CD4-positive, alpha-beta T cell (primary cell): ENCODE measurements at places on chromosomes 1 and 21.
A peak's percentile ranks its signal among the peaks of the same experiment; 100 is the strongest.

DNA sequence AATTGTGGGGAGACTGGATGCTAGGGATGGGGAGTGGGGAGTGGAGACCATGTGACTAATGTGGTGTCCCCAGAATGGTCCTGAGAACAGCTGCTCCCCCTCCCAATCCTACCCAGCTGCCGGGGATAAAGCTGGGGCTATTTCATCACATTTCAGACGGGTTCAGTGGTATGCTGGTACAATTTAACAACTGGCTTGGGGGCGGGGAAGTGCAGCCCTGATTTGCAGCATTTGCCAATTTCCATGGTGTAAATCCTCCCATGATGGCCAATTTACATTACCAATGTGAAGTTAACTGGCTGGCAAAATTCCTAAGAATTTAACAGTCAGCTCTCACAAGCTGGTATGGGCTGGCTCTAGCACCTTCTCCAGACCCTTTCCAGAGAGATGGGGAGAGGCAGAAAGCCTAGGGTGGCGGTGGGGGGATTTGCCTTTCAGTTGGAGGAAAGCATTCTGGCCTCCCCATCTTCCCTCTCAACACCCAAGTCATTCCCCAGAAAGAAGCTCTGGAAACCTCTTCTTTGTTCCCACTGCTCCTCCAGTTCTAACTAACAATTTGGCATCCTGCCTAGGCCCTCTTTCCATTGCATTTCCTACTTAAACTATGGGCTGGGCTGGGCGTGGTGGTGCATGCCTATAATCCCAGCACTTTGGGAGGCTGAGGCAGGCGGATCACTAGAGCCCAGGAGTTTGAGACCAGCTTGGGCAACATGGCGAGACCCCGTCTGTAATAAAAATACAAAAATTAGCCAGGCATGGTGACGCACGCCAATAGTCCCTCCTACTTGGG is 11.3 kb upstream of the ADGRB2 start:
- DNase-seq = no peak

GRCh38 chr1:38283696-38284470 is 237.3 kb upstream of the POU3F1 start:
- no peak for DNase-seq

DNA sequence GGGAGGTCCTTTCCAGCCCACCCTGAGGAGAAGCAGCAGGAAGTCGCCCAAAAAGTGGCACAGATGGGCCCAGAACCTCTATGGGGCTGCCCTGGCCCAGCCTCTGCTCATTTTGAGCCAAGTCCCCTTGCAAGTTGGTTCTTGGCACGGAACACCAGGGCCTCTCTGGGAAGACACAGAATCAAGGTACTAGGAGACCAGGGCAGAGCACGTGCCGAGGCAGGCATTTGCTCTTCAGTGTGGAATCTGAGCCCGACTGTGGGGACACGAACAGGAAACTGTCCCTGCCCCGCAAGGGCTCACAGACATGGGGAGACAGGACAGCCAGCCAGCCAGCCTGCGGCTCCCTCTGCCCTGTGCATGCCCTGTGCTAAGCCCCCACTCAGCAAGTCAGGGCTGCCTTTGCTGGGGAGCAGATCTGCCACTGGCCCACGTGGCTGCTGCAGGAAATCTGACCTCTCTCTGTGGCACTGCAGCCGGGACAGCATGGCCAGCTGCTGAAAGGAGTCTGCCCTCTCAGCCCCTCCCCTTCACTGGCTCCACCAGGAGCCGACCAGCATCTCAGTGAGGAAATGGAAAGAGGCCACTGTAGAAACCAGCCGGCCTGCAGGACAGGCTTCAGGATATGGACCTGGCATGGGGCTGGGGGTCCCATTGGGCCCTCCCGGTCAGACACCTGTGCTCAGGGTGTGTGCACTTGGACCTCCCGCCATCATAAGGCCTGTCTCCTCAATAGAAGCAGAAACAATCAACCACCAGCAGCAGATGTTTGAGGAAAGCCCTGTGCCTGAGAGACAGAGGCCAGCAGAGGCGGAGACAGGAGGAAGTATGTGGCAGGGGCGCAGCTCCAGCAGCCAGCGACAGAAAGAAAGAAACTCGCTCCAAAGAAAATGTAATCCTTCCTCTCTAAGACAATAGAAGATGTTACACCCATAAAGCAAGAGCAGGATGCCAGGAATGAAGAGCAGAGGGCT is 3.7 kb downstream of the ARHGEF16 start:
- no peak for DNase-seq

- no peak for DNase-seq
Measured at GRCh38 chr21:37618081-37618480, 251.5 kb downstream of the DYRK1A start.

GRCh38 chr1:208137193-208137592 is 107.0 kb downstream of the PLXNA2 start:
- no peak for DNase-seq

- DNase-seq = no peak
Measured at GRCh38 chr1:184588701-184589100, 166.0 kb downstream of the EDEM3 start.

DNA sequence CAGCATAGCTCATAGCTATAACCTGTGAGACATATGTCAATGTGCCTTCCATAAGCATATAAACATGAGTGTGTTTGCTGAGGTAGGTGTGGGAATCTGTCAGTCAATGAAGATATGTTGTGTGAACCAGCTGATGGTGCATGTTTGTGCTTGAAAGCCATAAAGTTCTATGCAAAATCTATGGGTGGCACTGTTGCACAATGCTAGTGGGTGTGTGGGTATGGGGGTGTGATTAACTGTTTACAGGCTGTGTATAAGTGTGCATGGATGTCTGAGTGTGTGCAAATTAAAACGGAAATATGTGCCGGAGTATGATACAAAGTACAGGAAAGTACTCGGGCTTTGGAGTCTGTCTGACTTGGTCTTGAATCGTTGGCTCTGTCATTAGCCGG is 1.0 kb upstream of the ATP2B4 start:
- DNase-seq = peak; percentile 91

GRCh38 chr1:39001516-39002421 is 10.7 kb downstream of the AKIRIN1 start:
- no peak for DNase-seq

- no peak for DNase-seq
Measured at GRCh38 chr1:29852248-29852647, 615.9 kb downstream of the PTPRU start.

GRCh38 chr1:154969860-154970452 is 591 bp downstream of the SHC1 start:
- no peak for DNase-seq

DNA sequence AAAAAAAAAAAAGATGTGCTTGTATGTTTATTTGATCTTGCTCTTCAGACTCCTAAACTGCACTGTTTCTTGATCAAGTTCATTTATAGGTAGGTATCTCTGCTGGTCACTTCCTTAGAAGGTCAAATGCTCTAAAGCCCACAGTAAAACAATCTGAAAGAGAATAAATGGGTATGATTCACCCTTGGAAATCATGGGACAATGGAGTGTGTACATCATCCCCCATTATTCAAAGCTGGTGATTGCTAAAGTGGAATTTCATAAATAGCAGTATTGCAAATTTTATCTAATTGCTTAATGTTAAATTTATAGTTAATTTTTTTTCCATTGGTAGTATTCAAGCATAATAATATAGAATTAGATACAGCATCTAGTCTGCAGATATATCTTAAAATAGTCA is 53.4 kb downstream of the MIER1 start:
- DNase-seq = no peak

GRCh38 chr1:57770772-57771171 is 346.9 kb upstream of the DAB1 start:
- DNase-seq = no peak

- no peak for DNase-seq
Measured at GRCh38 chr1:38308780-38309179, 262.2 kb upstream of the POU3F1 start.

- DNase-seq = peak; percentile 49
Measured at GRCh38 chr1:234980645-234981396, 147.8 kb downstream of the TOMM20 start.

DNA sequence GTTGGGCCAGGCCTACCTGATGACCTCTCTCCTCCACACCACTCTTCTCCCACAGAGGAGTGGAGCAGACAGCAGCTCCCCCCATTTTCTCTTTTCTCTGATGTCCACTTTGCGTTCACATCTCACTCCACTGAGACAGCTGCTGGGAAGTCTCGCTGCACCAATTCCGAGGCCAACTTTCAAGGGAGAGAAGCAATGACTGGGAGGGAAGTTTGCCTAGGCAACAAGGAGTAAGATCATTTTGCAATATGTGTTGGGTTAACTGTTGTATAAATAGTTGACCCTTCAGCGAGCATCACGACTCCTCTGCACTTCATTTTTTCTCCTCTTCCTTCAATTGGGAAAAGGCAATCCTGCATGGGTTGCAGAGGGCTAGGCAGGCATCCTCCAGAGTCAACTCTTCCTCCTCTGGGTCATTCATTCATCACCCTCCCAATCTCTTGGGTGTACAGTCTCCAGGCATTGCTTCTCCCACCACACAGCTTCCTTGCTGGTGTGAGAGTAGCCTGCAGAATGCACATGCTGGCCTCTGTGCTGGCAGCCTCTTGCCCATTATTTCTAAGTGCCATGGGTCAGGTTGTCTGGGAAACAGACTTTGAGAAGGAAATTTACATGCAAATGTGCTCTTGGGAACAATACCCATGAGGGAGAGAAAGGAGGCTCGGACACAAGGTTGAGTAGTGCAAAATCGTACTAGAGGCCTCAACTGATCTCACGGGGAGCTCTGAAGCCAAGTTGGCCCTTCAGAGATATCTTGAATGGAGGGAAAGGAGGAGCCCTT is 75.8 kb upstream of the BCAR3 start:
- DNase-seq = no peak

DNA sequence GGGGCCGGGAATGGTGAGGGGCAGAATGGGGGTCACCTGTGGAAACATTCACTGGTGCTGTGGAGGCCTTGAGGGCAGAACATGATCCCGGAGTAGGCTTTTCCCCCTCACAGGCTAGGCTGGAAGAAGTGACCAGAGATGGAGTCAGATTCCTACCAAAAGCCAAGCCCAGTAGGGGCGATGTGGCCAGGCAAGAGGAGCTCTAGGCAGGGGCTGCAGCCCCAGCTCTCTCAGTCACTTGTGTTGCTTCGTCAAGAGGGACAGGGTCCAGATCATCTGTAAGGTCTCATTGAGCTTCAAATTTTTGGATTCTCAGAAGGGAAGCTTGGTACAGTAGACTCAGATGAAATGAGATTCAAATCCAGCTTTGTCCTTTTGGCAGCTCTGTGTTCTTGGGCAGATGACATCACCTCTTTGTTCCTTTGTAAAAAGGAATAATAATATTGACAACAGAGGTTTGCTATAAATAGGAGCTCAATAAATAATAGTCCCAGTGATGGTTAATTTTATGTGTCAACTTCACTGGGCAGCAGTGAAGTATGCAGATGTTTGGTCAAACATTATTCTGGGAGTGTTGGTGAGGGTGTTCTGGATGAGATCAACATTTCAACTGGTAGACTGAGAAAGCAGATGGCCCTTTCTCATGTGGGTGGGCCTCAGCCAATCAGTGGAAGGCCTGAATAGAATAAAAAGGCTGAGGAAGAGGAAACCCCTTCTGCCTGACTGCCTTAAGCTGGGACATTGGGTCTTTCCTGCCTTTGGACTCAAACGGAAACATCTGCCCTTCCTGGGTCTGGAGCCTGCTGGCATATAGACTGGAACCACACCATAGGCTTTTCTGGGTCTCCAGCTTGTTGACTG is 324.7 kb upstream of the USP24 start:
- no peak for DNase-seq

GRCh38 chr1:89089962-89090361 is 25.0 kb upstream of the GBP1 start:
- DNase-seq = no peak

DNA sequence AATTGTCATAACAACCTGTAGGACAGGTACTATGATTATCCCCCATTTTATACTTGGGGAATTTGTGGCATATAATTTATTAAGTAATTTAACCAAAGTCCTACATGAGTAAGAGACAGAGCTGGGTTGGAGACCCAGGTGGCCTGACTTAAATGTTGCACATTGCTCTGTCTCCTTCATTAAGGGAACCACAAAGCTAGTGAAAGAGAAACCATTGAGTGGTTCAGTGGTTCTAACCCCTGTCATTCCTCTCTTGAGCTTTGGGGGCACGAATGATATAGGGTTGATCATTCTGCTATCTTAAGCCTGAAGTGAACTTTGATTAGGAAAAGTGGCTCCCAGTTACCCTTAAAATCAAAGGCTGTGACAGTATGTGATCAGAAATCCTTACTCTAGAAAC is 5.3 kb upstream of the MAP3K7CL start:
- no peak for DNase-seq

DNA sequence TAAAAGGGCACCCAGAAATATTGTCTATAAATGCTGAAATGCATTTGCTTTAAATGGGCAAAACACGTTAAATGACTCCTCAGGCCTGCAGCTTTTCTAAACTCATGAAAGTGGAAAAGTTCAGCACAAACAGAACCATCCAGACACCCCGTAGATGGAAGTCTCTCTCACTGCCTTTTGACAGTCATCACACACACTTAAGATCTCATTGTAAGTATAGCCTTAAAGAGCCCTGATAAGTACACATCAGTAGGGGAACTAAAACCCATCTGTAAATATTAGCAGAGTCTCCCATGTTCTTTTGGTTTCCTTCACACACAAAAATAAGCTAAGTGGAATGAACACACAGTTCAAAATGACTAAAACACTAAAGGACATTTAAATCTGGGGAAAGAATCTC is 166.7 kb downstream of the LTN1 start:
- DNase-seq = no peak
